ENCODE measurements at places on chromosomes 7 and 10.

GRCh38 chr10:34920578-34920977 lies 105.5 kb upstream of the PARD3 start:
- no peak for DNase-seq

DNA sequence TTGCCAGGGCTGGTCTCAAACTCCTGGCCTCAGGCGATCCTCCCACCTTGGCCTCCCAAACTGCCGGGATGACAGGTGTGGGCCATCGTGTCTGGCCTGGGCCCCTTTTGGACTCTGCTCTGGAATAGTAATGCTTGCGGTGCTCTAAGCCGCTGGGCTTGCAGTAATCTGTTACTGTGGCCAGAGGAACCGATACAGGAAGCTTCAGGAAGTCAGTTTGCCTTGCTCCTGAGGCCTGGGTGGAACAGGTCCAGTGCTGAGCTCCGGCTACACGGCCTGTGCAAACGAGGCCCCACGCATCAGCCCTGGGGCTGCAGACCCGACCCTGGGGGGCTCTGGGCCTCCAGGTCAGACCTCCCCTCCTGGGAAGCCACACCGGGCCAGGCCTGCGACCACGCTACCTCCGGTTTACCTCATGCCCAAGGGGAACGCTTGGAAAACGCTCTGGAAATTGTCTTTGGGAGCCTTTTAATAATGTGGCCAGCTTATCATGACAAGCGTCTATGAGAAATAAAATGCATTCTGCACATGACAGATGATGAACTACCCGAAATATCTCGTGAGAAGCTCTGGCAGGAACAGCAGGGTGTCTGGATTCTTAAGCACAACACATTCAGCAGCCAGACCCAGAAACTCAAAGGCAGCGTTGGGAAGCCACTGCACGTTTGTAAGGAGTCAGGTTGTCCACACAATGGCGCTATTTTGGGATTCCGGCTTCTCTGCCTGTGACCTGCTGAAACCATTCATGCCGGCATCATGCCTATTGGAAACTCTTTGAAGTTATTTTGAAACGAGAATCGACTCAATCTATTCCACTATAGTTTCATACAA lies 10.1 kb upstream of the ADAP1 start:
- DNase-seq: no peak

DNA sequence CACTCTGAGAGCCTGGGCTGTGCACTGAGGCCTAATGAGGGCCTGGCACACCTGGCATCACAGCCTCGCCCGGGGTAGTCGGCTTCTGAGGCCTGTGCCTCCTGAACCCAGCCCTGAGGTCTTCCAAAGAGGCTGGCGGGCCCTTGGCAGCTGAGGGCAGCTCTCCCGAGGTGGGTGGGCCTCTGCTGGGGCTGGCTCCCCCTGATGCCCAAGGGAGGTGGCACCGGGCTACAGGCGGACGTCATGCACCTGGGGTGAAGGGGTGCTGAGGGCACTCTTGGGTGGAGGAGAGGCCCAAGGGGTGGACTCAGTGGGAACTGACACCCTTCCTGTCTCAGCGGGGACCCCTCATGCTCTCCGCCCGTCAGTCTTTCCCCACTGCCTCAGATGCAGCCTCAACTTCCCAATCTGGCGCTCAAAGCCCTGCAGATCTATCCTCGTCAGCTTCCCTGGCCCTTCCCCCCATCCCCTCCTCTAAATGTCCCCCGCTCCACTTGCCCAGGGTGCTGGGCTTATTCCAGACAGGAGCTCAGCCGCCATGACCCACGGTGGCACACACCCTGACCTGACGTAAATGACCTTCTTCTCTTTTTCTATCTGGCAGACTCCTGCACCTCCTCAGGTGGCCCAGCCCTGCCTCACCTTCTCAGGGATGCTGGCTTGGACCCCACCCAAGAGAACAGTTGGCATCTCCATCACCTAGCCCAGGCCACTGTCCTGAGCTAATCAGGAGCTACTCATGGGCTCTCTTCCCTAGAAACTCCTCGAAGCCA lies 38.2 kb downstream of the MYL10 start:
- no peak for DNase-seq

DNA sequence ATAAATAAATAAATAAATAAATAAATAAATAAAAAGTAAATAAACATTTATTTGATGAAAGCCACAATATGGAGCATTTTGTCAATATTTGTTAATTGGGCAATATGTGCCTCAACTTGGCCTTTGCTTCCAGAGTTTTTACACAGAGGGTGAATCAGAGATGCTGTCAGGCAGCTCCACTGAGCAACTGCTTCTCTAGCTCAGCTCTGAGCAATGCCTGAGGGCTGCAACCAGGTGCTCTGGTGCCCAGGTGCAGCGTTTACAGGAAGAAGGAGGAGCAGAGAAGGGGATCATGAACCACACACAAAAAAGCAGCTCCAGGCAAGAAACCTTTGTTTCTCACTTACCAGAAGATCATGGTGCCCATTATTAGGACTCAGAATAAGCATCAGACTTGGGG lies 876.2 kb upstream of the AUTS2 start:
- DNase-seq: no peak

DNA sequence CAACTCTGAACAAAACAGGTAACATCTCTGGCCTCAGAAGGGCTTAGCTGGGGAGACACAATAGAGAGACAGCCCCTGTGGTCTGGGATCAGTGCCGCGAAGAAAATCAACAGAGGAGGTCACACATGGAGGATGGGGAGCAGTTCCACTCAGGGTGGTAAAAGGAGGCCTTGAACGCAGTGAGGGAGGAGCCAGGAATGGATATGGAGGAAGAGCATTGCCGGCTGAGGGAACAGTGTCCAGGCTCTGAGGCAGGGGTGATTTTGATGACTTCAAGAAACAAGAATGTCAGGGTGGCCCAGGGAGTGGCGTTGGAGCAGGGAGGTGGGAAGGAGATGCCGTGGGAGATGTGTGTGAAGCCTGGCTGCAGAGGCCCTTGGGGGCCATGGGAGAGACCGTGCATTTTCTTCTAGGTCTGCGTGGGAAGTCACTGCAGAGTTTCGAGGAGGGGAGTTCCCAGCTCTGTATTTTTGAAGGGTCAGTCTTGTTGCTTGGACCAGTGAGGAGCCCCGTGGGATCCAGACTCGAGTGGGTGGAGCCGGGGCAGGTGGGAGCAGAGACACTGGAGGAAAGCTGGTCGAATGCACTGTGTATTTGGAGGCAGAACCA lies 35.7 kb upstream of the SH2D4B start:
- DNase-seq: no peak

- DNase-seq: peak; percentile 44
These were observed 94.9 kb upstream of the IKZF1 start for GRCh38 chr7:50209461-50210135.

DNA sequence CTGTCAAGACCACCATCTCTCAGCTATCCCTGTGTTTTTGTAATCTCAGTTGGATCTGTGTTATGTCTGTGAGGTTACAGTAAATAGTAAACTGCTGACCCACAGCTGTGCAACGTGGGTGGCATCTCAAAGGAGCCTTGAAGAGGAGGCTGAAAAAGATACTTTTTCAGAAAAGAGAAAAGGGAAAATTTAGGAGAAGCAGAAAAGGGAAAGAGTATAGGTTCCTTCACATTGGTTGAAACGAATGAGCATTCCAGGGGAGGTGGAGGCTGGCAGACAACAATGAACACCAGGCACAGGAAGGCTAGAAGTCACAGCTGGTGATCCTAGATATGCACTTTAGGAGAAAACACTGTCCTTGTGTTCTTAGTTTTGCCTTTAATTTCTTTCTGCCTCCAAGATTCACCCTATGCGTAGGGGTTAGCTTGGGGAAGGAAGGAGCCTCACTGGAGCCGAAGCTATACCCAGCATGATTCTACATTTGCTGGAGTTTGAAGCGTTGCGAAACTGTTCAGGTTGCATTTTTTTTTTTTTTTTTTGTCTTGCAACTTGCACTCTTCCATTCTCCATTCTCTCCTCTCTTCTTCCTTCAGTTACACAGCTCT lies 18.3 kb downstream of the CPED1 start:
- DNase-seq: no peak

- DNase-seq: no peak
These were observed 135.1 kb downstream of the TAX1BP1 start for GRCh38 chr7:27875061-27875460.

DNA sequence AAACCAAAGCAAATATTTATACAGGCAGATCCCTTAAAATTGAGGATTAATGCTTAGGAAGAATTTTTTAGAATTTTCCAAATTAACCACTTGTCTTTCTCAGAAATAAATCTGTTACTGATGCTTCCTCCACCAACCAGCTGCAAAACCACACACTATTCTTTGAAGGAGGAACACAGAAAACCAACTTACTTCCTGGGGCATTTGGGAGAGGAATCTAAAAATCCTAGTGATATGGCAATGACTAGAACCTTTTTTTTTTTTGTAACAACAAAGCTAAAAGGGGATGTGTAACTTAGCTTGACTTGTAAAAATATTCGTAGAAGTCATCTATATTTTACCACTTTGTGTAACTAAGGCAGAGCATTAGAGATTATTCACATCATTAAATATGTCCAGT lies 5.1 kb upstream of the TM9SF3 start:
- no peak for DNase-seq

- no peak for DNase-seq
These were observed 12.5 kb upstream of the KEL start for GRCh38 chr7:142974626-142975025.

- DNase-seq: no peak
These were observed 466.3 kb downstream of the ARL4A start for GRCh38 chr7:13153742-13154141.

DNA sequence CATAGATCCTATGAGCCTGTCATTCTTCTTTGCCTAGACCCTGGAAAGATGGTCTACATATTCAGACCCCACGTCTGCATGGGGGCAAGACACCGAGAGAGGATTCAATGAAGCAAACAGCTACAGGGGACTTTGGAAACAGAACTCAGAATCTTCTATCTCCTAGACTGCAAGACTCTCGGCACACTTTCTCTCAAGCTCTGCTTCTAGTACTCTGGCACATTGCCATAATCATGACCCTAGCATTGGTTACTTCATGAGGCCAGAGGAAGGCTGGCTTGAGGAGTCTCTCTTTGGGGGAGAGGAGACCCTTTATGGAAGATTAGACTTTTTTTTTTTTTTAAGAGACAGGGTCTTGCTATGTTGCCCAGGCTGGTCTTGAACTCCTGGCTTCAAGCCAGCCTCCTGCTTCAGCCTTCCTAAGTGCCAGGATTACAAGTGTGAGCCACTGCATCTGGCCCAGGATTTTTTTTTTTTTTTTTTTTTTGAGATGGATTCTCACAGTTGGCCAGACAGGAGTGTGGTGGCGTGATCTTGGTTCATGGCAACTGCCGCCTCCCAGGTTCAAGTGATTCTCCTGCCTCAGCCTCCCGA lies 20.7 kb downstream of the CCDC3 start:
- DNase-seq: no peak

- no peak for DNase-seq
These were observed 69.1 kb downstream of the SLIT1 start for GRCh38 chr10:97116462-97117162.

- no peak for DNase-seq
These were observed 1.5 kb upstream of the TRAPPC14 start for GRCh38 chr7:100160067-100160466.

- DNase-seq: no peak
These were observed 36.8 kb upstream of the R3HCC1L start for GRCh38 chr10:98097616-98098015.

DNA sequence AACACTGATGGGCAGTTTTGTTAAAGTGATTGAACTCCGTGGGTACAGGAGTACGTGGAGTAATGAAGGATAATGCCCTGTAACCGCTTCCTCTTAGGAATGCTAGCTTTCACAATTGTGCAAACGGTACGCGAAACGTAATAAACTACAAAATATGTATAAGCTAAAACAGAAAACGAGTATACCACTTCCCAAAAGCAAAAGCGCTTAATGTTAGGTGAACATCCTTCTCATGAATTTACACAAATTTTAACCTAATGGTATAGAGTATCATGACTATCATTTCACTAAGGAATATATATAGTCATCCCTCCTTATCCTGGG lies 395 bp upstream of the ZNF25 start:
- no peak for DNase-seq

DNA sequence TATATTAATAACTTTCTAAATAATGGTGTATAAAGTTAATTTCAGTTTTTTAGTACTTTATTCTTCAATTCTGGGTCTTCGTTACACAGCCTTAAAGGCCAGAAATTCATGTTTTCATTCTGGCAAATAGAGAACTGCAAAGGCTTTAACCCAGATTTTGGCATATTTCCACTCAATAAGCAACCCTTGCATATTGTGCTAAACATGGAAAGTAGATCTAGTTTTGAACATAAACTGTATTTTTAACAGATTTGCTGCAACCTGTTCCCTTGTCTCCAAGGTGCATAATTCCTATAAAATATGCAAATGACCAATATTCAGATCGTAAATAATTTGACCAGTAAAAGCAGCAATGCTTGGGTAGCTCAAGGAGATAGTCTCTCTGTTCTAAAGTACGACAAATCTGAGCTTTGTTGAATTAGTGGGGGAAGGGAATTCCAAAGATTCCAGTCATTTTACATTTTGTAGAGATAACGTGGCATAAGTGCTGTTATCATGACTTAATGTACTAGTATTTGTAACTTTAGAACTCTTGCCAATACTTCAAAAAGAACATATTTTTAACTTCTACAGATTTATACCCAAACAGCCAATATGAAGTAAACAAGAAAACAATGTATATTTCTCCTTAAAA lies 46.4 kb upstream of the RSBN1L start:
- no peak for DNase-seq
